Activated CD8-positive, alpha-beta memory T cell treated with anti-CD3 and anti-CD28 coated beads, Interleukin-2, amount 50 U/mL, for 4 hours (primary cell): ENCODE measurements at places on chromosomes 12 and 14.

- no peak for DNase-seq
Observed at GRCh38 chr14:75372260-75372659, 55.6 kb upstream of the JDP2 start.

DNA sequence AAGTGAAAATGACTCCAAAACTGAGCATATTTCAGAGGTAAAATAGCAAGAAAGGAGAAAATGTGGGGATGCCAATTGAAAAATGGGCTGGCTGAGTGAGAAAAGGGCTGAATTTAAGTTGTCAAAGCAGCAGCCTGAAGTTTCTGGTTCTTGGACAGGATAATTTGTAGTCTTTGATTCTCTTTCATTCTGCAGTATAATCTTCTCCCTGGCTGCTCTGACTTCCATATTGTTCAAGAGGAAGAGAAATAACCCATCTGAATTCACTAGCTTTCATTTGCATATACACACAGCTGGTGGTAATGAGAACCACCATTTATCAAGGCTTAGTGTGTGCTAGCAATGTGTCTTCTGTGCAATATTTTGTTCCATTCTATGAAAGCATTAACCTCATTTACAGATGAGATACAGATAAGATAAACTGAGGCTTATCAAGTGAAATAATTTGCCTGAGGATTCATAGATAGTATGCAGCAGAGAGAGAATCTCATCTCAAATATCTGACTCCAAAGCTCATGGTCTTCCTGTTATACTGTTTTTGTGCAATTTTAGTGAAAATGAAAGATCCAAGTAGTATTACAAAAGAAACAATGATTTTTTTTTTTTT is 184.2 kb downstream of the TMTC2 start:
- no peak for DNase-seq

- no peak for DNase-seq
Observed at GRCh38 chr12:1573960-1574864, 20.2 kb downstream of the FBXL14 start.

DNA sequence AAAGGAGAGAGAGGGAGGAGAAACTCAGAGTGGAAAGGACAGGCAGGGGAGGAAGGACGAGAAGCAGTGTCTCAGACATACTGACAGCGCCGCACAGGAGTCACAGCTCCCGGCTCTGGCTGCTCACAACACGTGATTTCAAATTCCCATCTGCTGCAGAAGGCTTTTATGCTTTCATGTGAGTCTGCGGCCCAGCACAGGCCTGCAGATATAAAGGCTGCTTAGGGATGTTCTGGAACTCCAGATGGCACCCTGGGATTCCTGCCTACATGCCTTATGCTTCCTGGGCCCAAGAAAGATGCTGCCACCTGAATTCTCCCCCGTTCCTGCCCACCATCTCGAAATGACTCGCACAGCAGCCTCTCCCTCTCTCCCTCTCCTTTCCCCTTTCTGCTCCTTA is 89.6 kb downstream of the NUAK1 start:
- no peak for DNase-seq

- no peak for DNase-seq
Observed at GRCh38 chr12:51760231-51760630, 88.3 kb downstream of the FIGNL2 start.

DNA sequence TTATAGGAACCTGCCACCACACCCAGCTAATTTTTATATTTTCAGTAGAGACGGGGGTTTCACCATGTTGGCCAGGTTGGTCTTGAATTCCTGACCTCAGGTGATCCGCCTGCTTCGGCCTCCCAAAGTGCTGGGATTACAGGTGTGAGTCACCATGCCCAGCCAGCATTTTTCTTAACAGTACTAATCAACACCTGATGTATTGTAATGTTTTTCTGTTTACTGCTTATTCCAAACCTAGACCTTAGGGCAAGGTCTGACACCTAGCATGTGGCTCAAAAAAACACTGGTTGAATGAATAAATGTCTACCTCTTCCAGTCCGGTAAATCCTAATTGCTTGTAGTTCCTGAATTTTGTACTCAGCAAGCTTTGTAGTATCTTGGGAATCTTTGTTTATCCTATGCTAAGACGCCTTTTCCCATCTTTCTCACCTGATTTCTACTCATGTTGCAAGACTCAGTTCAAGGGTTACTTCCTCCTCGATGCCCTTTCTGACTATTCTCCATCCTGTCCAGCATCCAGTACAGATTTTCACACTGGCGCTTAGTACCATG is 2.8 kb downstream of the PAN2 start:
- DNase-seq: no peak

DNA sequence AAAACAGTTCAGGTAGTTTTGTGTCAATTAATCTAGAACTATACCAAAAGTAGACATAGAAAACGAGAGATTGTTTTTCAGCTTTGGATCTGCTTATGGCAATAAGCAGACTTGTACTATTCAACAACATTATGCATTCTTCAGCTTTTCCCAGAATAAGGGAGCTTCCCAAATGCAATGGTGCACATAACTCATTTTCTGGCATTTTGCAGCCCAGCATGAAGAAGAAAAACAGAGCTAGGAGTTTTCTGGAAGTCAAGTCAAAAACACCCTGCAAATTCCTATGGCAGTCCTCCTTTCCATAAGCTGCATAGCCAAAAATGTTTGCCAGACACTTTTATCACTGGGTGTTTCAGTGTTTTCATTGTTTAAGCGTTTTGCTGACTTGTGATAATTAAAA is 314.7 kb downstream of the NAV3 start:
- no peak for DNase-seq

GRCh38 chr12:92753976-92754885 is 51.4 kb downstream of the PLEKHG7 start:
- no peak for DNase-seq

- no peak for DNase-seq
Observed at GRCh38 chr14:70064136-70064865, 124.5 kb downstream of the SLC8A3 start.

- no peak for DNase-seq
Observed at GRCh38 chr14:106551265-106551664, 1024.9 kb downstream of the TMEM121 start.

- DNase-seq: no peak
Observed at GRCh38 chr12:50398931-50399330, 1.8 kb upstream of the LARP4 start.

DNA sequence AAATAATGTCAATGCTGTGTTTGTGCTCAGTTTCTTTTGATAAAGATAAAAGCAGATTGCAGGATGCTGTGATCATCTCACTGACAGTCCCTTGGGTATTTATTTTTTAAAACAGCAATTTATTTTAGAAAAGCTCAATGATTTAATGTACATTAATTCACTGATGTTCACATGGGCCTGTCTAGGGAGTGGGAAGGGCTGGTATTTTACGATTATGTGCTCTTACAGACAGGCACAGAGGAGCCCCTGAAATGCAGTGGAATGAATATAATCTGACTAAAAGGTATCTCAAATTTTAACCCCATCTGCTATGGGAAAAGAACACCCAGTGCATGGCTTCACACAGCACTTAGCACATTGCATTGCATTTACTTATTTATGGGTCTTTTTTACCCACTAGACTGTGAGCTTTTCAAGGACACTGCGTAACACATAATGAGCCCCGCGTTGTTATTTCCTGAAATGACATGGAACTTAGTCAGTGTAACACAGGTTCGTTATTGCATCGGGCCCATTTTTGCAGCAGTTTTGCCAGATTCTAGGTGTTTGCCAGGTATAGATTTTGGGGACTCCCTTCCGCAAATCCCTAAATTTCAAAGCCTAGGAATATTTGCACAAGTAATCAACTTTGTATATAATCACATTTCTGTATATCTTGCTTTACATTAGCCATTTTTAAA is 425.3 kb upstream of the FBXO33 start:
- no peak for DNase-seq

- DNase-seq: no peak
Observed at GRCh38 chr14:102474934-102475333, 34.6 kb downstream of the ANKRD9 start.

- DNase-seq: no peak
Observed at GRCh38 chr14:68075382-68076029, 255.9 kb downstream of the RAD51B start.
